ENCODE measurements at places on chromosomes 2 and 18. TPM values are rescaled to one million over a fixed set of nuclear protein-coding genes. Genes with fewer than 3 reads are reported as not detected.

Gene SERPINB3
- not detected for polyA plus RNA-seq

Gene TUBA3E
- polyA plus RNA-seq: not detected

Gene DSG4
- not detected for polyA plus RNA-seq

Gene STAT4
- polyA plus RNA-seq: 73.7 TPM

Gene PAIP2B
- 1.9 TPM for polyA plus RNA-seq

Gene MAPK4
- 0.39 TPM for polyA plus RNA-seq

Gene SPP2
- polyA plus RNA-seq: not detected

Gene FHOD3
- polyA plus RNA-seq: not detected

Gene LDLRAD4
- 11.4 TPM for polyA plus RNA-seq

Gene ASNSD1
- 73.7 TPM for polyA plus RNA-seq

Gene EFR3B
- polyA plus RNA-seq: not detected

Gene KCNK3
- polyA plus RNA-seq: not detected

Gene TXNDC9
- polyA plus RNA-seq: 53.4 TPM

Gene ZDBF2
- 5.2 TPM for polyA plus RNA-seq

Gene MERTK
- polyA plus RNA-seq: not detected

Measured in naive thymus-derived CD8-positive, alpha-beta T cell (primary cell).